T-helper 9 cell (primary cell): ENCODE measurements at places on chromosomes 16 and 17.

DNA sequence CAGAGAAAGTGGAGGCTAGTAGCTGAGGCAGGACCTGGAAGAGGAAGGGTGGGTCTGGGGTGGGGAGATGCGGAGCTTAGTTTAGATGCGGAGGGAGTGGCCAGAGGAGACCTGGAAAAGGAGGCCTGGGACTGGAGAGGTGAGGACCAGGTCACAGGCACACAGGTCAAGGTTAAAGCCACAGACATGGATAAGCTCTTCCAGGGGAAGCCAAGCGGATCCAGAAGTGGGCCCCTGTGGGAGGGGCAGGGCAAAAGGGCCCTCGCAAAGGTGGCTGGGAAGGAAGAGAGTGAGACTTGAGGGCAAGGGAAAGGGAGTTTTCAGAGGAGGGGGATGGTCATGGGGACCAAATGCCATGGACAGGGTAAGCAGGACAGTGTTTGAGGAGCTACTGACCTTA, 13.9 kb upstream of the MLLT6 start:
- DNase-seq: no peak

DNA sequence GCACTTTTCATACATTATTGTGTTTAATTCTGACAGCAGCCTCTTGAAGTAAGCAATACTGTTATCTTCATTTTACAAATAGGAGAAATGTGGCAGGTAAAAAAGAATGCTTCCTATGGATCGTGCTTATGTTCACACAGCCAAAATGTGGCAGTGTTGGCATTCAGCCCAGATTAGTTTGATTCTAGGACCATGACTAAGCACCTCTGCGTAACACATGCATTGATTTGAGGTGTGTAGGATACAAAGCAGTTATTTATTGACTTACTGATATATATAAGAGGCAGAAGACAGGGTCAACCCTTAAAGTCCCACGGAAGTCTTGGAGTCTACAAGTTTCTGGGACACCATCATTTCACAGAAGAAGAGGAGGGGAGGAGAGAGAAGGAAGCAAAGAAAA, 1144.4 kb upstream of the GOT2 start:
- no peak for DNase-seq

DNA sequence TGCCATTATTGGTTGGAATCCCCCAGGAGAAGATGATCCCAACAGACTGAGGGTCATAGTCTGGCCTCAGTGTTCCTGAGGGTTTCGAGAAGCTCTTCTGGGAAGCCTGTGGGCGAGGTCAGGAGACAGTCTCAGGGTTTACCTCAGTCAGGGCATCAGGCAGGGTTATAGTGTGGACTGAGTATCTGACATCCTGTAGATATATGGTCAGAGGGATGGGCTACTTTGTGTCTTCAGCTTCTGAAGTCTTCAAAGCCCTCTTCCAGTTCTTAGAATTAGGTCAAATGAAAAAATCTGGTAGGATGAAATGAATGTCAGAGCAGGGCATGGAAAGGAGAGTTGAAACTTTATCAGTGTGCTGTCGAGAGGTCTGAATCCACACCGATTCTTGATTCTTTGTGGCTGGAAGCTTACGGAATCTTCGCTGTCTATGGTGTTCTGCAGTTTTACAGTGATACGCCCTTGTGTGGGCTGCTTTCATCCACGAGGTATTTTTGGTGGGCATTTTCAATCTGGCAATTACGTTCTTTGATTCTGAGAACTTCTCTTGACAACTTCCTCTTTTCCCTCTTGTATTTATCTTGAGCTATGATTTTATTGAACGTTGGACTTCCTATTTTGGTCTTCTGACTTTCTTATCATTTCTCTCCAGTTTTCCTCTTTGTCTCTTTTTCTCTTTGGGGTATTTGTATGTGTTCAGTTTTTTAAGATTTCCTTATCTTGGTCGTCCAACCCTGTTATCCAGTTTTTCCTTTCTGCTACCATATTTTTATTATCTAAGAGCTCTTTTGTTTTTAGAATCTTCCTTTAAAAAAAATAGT, 30.4 kb downstream of the BPTF start:
- DNase-seq: no peak

GRCh38 chr16:68447653-68448359, 502 bp downstream of the SMPD3 start:
- DNase-seq: no peak

- DNase-seq: no peak
These were observed 140.5 kb downstream of the STX8 start for GRCh38 chr17:9435165-9435564.

DNA sequence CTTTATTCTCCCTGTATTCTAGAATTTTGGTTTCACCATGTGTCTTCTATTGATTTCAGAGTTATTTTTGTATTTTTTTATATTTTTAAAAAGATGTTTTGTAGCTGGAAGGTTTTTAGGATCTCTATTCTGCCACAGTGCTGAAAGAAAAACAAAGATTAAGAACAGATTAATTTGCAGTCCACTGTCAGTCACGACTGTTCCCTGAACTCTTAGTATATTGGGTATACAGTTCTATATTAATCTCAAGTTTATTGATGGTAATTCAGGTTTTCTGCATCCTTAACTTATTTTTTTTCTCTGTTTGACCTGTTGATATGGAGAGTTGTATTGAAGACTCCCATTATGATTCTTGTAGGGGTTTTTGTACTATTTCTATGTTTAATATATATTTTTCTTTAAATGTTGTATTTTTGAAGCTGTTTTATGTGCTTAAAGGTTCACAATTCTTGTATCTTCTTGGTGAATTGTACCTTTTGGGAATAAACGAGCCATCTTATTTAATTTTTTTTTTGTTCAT, 2.9 kb downstream of the SPECC1 start:
- DNase-seq: no peak

- DNase-seq: no peak
These were observed 9.9 kb downstream of the AHSP start for GRCh38 chr16:31537362-31538242.

- no peak for DNase-seq
These were observed 8.5 kb downstream of the SSTR5 start for GRCh38 chr16:1080801-1081733.

DNA sequence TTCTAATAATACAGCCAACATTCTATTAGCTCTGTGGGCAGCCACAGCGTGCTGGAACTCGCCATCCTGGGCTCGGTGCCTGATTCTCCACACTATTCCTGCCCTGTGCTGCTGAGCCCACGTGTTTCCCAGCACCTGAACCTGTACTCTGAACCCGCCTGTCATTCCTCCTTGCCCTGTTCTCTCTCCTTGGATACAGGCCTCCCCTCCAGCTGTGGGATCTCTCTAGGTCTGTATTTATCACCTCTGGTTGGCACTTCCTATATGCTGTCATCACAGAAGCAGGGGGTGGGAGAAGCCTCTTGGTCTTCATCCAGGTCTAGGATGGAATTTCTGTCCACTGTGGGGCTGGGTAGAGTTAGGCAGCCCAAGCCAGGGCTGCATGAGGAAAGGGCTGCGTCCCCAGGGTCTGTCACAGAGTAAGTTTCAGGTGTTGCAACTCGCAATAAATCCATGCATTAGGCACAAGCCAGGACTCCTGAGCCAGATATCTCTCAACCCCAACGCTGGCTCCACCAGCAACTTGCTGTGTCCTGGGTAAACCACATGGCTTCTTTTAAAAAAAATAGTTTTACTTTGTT, 56.0 kb downstream of the ABAT start:
- no peak for DNase-seq

DNA sequence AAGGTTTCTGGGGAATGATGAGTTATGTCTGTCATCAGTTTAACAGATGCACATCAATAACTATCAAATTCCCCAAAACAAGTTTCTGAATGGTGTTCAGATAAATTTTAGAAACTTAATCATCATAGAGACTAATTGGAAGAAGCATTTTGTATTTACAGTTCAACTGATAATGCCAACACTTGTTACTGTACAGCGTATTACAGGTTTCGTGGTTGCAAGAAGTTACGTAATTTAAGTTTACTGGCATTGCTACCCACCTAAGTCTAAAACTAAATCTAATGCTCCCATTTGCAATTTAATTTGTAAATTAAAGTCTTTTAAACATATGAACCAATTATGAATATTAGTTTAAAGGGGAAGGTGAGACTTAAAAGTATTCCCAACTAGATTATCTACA, 3.0 kb downstream of the SRSF1 start:
- DNase-seq: no peak

DNA sequence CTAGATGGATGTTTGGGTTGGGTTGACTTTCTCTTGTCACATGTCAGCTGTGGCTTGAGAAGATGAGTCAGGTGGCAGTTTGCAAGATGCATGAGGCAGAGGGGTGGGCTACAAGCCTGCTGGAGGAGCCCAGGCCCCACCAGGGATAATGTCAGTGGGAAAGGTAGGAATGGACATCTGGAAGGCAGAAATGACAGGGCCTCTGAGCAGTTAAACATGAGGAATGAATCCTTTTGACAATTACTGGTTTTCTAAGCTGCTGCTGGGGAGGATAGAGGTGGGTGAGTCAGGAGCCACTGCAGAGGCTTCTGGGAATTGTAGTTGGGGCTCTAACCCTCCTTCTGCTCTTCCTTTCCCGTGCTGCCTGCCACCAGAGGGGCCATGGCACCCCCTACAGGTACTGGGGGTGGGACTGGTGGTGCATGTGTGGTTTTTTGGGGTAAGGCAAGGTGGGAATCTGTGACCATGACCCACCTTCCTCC, 15.7 kb downstream of the SLC52A1 start:
- DNase-seq: no peak

DNA sequence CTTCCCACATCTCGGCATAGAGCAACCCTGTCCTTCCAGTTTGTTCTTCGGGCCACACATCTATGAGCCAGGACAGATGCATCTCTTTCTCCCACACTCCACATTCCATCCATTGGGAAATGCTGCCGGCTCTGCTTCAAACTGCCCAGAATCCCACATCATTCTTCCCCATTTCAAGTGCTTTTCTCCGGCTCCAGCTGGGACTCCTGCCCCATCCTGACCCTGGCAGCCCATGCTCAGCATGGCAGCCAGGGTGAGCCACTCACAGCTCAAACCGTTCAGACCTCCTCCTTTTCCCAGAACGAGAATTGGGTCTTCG, 132.8 kb upstream of the SDK2 start:
- DNase-seq: no peak

DNA sequence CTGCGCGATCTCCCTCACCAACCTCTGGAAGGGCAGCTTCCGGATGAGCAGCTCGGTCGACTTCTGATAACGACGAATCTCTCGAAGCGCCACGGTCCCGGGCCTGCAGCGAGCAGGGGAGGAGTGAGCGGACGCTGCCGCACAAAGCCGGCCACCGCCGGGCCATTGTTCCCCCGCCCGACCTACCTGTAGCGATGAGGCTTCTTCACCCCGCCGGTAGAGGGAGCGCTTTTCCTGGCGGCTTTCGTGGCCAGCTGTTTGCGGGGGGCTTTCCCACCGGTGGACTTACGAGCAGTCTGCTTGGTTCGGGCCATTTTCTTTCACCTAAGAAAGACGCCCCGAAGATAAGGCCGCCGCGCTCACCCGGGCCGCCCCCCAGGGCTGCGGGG, 5.8 kb upstream of the UNK start:
- peak; percentile 64 for DNase-seq

DNA sequence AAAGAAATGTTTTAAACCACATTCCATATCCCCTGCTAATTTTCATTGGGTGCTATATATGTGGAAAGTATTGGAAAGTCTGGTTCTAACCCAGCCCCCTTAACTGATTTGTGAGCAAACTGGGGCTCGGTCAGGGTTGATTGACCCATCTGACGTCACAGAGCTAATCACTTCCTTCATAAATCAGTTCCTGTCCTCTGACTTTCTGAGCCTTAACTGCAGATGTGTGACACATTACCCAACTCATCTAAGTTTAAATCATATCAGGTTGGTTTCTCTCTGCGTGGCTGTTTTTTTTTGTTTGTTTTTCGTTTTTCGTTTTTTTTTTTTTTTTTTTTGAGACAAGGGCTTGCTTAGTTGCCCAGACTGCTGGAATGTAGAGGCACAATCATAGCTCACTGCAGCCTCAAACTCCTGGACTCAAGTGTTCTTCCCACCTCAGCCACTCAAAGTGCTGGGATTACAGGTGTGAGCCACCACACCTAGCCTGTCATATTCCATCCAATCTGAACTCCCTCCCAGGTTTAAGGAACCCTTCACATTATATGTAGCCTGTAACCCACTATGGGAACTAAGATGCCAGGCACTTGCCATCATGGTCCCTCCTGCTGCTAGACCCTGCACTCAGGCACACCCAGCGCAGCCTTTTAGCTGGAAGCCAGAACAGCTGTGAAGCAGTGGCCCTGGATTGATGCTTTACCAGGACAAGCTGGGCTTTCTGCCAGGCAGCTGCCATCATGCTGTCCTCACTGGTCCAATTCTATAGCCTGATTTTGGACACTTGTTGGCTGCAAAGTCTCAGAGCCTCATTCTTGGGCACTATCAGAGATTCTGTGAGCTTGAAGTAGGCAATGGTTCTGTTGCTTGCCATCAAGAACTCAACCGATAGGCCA, 6.9 kb upstream of the BPTF start:
- no peak for DNase-seq

DNA sequence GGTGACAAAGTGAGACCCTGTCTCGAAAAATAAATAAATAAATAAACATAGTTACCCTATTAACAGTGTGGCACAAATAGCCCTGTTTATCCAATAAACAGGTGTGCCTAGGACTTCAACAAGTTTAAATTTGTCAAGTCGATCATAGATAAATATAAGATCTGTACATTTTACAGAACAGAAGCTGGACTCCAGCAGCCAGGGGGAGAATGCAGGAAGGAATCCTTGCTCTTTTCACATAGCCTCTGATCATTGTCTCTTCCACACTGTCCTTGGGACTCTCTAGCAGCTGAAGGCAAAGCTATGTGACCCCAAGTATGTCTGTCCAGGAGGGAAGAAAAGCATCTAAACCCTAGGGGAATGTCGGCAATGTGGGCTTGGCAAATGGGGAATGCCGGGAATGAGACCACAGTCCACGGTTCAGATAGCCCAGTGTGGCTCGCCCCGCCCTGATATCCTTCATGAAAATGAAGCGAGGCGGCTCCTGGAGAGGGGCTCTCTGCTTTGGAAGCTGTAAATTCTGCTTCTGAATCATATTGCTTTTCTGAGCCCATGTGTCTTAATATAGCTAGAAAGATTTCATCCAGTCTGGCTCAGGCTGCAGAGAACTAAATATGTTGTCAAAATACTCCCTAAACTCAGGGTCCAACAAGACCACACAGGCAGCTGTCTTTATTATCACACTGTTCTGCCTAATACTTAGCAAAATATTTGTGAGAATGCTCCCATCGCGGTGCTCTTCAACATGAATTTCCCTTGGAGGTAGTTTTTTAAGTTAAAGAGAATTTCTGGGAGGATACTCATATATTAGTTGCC, 24.9 kb upstream of the GRB2 start:
- no peak for DNase-seq

- DNase-seq: peak; percentile 74
These were observed 14.7 kb downstream of the RARA start for GRCh38 chr17:40323391-40324381.

DNA sequence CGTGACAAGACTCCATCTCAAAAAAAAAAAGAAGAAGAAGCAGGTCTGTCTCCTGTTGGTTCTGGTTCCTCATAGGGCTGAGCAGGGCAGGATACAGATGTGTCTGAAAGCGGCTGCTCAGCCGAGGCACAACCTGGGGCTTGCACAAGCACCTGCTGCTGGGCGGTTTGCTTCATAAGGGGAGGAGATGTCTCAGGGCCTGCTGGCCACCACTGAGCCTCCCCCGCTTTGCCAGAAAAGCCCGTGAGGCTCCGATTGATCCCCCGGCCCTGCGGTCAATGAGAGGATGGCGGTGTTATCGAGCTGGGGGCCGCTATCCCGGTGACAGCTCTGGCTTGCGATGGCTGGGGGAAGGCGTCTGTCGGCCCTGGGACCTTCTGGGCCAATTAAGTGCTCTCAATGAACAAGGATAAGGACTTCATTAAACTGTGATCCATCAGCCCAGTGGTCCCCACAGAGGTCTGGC, 162.0 kb downstream of the SDK2 start:
- no peak for DNase-seq
